ENCODE measurements at places on chromosomes 12 and 14. TPM values are rescaled to one million over a fixed set of nuclear protein-coding genes. Genes with fewer than 3 reads are reported as not detected.

DNA sequence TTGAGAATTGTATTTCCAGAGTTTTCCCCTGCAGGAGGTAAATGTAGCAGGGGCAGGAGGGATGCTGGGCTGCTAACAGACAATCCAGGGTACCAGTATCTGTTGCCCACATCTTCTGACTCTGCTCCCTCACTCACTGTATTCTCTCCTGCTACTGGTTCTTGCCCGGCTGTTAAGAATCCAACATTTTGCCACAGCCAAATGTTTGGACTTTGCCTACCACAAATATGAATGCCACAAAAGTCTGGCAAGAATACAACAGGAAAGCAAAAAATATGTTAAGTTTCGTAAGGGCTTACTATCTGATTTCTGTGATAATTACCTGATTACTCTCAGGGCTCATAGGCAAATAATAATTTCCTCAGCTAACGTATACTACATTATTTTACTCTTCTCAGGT, 160.0 kb downstream of the BCAT1 start:
- peaks cover 2% of the 10 kb centered on the region for H3K27me3 ChIP-seq
- no peaks in the 10 kb centered on the region for H3K36me3 ChIP-seq
- no peak overlapping the region for H3K27ac ChIP-seq
- no peaks in the 10 kb centered on the region for H3K4me1 ChIP-seq

Gene ADAMTS20
- total RNA-seq, result not detected

DNA sequence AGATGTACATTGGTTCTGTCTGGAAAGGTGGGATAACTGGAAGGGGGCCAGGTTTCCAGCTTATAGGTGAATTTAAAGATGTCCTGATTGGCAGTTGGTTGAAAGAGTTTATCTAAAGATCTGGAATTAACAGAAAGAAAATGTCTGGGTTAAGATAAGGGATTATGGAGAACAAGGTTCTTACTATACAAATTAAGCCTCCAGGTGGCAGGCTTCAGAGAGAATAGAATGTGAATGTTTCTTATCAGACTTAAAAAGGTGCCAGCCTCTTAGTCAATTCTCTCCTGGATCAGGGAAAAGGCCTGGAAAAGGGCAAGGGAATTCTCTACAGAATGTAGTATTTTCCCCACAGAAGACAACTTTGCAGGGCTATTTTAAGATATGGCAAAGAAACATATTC, 53.1 kb downstream of the CNTN1 start:
- no peak overlapping the region for H3K4me3 ChIP-seq
- DNase-seq, result no peak
- H3K27me3 ChIP-seq, result no peaks in the 10 kb centered on the region
- H3K27ac ChIP-seq, result no peak overlapping the region
- no peaks in the 10 kb centered on the region for H3K4me1 ChIP-seq

GRCh38 chr12:104549815-104550480, 93.2 kb downstream of the CHST11 start:
- H3K4me1 ChIP-seq, result peaks cover 62% of the 10 kb centered on the region
- no peaks in the 10 kb centered on the region for H3K27me3 ChIP-seq
- DNase-seq, result no peak

- peaks cover 2% of the 10 kb centered on the region for H3K27me3 ChIP-seq
- no peak for DNase-seq
- peaks cover 22% of the 10 kb centered on the region for H3K4me1 ChIP-seq
- H3K27ac ChIP-seq, result peak overlapping the region; percentile 41
These were observed 36.8 kb downstream of the ZFP36L1 start for GRCh38 chr14:68756000-68756481.

DNA sequence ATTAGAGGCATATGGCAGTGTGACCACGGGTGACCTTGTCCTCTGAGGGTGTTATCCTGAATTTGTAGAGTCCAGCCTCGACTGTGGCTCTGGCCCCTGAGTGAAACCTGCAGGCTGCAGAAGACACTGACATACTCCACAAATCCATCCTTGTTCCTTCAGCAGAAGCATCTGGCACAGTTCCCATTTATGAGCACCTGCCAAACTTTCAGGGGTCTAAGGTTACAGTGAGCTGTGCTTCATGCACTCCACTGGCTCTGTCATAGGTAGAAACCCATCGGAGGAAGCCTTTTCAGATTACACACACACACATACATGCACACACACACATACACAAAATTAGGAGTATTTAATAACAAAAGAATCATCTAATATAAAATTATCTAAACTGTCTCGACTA, 13.6 kb upstream of the NUAK1 start:
- H3K4me3 ChIP-seq, result no peak overlapping the region
- no peak for DNase-seq
- no peaks in the 10 kb centered on the region for H3K36me3 ChIP-seq
- H3K27me3 ChIP-seq, result peaks cover 17% of the 10 kb centered on the region
- no peak overlapping the region for H3K27ac ChIP-seq

Gene TC2N
- 309 TPM for total RNA-seq

DNA sequence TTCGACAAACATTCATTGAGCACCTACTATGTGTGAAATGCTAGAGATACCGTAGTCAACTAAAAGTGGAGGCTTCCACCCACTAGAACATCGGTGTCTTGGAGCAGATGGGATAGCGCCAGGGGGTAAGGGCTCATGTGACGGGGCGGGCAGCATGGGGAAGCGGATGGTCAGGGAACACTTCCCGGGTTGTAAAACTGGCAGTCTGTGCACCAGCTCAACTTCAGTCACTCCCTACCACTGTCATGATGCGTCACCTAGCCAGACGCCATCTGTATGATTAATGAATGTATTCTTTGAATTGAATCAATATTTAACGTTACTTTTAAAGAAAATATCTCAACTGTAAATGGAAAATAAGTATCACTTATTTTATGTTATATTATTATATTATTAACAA, 93.5 kb downstream of the PIWIL1 start:
- H3K36me3 ChIP-seq, result no peaks in the 10 kb centered on the region
- H3K4me1 ChIP-seq, result no peaks in the 10 kb centered on the region
- H3K27ac ChIP-seq, result no peak overlapping the region
- DNase-seq, result no peak
- H3K4me3 ChIP-seq, result no peak overlapping the region

DNA sequence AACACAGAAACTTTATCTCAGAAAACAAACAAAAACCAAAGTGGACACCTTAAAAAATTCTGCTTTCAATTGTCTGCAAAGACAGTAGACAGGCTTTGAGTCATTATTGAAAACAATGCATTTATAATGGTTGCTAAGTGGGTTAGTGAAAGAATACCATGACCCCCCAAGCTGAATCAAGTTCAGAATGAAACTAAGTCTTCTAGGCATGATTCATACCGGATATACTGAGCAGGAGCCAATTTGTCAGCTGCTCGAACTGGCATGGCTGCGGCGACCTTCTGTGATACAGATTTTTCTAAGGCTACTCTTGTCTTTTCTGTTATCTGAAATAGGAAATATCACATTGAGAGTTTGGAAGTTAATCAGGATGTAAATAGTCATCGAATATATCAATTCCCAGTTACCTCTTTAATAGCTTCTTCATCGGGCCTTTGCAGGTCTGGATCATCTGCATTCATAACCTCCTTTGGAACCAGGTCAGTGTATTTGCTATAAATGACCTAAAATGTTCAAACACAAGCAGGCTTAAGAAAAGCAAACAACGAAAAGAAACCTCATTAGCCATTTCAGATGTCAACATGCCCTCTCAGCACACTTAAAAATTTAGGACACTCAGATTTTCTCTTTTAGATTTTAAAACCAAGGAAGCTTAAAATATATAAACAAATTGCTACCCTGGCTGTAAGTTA, 22.3 kb downstream of the SNW1 start:
- H3K27ac ChIP-seq, result no peak overlapping the region

Gene CIDEB
- 12.2 TPM for total RNA-seq

GRCh38 chr14:24744641-24745040, 110.7 kb upstream of the GZMB start:
- H3K27me3 ChIP-seq, result peaks cover 19% of the 10 kb centered on the region
- H3K27ac ChIP-seq, result no peak overlapping the region
- no peak overlapping the region for H3K4me3 ChIP-seq
- H3K4me1 ChIP-seq, result no peaks in the 10 kb centered on the region
- no peaks in the 10 kb centered on the region for H3K36me3 ChIP-seq

- no peak overlapping the region for H3K27ac ChIP-seq
- no peak overlapping the region for H3K4me3 ChIP-seq
- DNase-seq, result no peak
- H3K36me3 ChIP-seq, result no peaks in the 10 kb centered on the region
- H3K27me3 ChIP-seq, result peaks cover 7% of the 10 kb centered on the region
These were observed 640.9 kb downstream of the MED13L start for GRCh38 chr12:115636546-115636945.

- DNase-seq, result no peak
- H3K4me3 ChIP-seq, result no peak overlapping the region
- H3K4me1 ChIP-seq, result no peaks in the 10 kb centered on the region
- peaks cover 33% of the 10 kb centered on the region for H3K27me3 ChIP-seq
- H3K36me3 ChIP-seq, result no peaks in the 10 kb centered on the region
These were observed 50.5 kb downstream of the PLEKHG3 start for GRCh38 chr14:64754685-64755084.
